Thoracic aorta (tissue), 2 donors: ENCODE measurements at places on chromosomes 12 and 14. TPM values are rescaled to one million over a fixed set of nuclear protein-coding genes. Genes with fewer than 3 reads are reported as not detected.

SERPINA12 gene
- total RNA-seq = not detected

ATXN3 gene
- total RNA-seq = 76.9 TPM

DHRS2 gene
- total RNA-seq = not detected

PRB2 gene
- total RNA-seq = not detected

SERPINA10 gene
- not detected for total RNA-seq

KLHDC1 gene
- total RNA-seq = 10.8 TPM

TNS2 gene
- 292 TPM for total RNA-seq

LUM gene
- 138 TPM for total RNA-seq

MYH6 gene
- not detected for total RNA-seq

CCDC175 gene
- total RNA-seq = 0.78 TPM

TESPA1 gene
- total RNA-seq = not detected

FGF6 gene
- total RNA-seq = not detected

TSHR gene
- total RNA-seq = 0.63 TPM

KIF21A gene
- 21.9 TPM for total RNA-seq
